ENCODE measurements at places on chromosomes 11 and 22. TPM values are rescaled to one million over a fixed set of nuclear protein-coding genes. Genes with fewer than 3 reads are reported as not detected.

Gene CTTN
- total RNA-seq, result 247 TPM

DNA sequence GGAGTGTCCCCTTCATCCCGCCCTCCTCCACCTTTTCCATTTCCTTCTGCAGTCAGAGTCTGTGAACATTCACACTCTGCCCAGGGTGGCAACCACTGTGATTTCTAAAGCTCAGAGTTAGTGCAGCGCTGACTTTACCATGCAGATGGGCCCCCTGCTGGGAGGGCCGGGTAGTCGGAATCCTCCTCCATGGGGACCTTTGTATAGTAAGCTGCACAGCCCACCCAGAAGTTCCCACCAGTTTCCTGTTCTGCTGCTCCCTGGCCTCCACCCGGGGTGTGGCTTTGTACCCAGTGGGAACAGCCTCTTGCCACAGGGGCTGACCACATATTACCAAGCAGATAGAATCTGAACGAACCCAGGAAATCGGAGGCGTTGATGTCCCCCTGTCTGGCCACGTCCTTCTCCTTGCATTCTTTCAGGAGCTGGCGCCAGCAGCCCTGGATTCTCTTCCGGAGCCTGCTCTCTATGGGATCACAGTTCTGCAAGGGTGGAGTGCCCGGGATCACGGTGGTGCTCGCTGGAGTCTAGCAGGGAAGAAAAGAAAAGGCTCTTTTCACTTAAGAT is 125.3 kb downstream of the MPPED1 start:
- DNase-seq, result peak; percentile 77

Gene C22orf31
- not detected for total RNA-seq

DNA sequence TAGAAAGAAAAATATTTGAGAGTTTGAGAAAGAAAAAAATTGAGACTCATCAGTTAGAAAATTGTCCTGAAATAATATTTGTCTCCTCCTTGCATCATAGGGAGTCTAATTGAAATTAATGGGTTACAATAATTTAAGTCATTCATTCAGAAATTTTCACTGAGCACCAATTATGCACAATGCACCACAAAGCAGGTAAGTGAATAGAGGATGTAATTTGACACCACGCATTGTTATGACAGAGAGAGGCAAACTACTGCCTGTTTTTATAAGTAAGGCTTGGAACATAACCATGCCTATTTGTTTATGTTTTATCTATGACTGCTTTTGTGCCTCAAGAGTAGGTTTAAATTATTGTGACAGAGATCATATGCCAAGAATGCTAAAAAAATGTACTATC is 537.9 kb upstream of the FAT3 start:
- no peak for DNase-seq

DNA sequence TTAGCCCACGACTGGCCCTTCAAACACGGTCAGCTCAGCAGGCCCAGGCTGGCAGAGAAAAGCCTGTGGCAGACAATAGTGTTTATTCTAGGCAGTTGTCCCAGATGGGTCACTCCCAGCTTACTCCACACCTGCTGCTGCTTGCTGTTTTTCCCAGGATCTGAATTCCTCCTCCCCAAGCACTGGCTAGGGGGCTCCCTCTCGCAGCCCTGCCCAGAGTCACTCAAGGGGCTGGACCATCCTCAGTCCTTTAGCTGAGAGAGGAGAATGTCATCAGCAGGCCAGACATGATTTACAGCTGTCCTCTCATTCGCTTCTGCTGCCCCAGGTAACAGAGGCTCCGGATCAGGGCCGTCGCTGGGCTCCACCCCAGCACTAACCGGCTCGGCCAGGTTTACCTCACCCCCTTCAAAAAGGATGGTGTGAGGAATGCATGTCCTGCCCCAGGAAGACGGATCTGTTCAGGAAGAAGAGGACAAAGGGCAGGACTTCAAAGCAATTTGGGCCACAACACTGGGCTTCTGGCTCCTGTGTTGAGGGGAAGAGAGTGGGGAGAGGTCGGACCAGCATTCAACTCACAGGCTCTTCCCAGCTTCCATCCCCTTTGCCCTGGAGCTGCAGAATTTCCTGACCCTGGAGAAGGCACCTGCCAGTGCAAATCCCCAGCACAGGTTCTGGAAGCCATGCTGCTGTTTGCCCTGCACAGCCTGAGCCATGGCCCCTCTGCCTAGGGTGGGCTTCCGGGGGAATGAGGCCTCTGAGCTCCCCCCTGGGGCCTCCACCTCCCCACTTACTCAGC is 59.7 kb upstream of the BARX2 start:
- DNase-seq, result no peak

GRCh38 chr22:39299829-39300178 is 19.6 kb downstream of the RPL3 start:
- no peak for DNase-seq

Gene CRYAB
- total RNA-seq, result 0.87 TPM

Gene ADORA2A
- total RNA-seq, result 10.9 TPM

GRCh38 chr22:19612866-19613572 is 88.8 kb upstream of the CLDN5 start:
- DNase-seq, result no peak

DNA sequence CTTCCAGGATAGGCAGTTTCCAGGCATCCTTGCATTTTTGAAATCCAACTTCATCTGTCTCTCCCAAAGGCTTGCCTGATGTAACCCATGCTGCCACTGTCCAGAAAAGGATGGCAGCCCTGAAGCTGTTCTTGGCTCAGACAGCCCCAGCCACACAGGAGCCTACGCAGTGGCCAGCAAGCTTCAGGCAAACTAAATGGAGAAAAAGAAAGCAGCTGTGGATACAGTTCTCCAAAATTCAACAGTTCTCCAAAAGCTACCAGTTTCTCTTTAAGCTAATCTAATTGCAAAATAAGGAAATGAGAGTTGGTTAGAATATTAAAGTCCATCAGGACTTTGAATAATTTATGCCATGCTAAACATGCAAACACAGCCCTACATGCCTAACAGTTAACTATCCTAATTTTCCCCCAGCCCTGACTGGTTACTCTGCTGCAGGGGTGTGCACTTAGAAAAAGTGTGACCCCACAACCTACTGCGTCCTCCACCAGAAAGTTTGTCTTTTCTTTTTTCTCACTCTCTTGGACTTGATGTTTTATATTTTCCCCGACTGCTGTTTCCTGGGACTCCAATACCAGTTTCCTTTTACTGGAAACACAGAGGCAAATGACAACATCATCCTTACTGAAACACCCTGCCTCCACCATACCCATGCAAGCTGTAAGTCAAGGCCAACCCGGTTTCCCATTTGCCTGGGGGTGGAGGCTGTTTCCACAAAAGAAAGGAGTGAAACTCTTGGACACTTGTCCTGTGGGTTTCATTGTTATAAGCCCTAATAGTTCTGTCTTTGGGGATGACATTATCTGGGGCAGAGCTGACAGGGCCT is 69.1 kb upstream of the OR5AN1 start:
- no peak for DNase-seq

GRCh38 chr11:17692931-17693330 is 26.4 kb upstream of the MYOD1 start:
- no peak for DNase-seq

Gene WNT7B
- not detected for total RNA-seq

DNA sequence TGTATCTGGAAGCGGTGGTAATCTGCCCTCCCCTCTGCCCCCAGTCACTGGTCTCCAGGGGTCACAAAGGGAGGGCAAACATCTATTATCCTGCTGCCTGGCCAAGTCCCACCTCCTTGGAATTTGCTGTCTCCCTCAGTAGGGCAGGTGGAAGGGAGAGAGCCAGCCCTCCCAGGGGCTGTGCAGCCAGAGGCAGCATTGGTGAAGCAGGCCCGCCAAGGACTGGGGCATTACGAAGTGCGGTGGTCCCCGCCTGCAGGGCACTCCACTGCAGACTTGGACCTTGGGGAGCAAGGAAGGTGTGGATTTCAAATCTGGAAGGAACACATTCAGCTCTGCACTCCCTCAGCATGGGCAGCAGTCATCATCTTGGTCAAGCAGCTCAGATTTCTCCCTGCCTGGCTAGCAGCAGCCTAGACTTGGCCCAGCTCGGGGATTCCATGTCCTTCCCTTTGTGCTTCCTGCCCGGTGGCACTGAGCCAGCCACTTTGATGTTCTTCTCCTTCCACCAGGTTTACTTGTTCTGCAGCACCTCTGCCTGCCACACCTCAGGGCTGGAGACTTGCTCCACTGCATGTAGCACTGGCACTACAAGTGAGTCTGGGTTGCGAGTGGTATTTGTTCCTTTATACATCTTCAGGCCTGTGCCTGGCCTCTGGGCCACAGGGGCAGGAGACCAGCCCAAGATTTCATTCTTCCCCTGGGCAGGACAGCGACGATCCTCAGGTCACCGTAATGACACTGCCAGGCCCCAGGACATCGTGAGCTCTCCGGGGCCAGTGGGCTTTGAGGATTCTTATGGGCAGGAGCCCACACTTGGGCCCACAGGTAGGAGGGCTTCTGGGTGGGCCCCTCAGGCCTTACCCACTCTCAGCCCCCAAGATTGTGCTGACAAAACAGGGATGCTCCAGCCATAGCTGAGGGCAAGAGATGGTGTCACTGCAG is 7.4 kb downstream of the ZP1 start:
- no peak for DNase-seq

DNA sequence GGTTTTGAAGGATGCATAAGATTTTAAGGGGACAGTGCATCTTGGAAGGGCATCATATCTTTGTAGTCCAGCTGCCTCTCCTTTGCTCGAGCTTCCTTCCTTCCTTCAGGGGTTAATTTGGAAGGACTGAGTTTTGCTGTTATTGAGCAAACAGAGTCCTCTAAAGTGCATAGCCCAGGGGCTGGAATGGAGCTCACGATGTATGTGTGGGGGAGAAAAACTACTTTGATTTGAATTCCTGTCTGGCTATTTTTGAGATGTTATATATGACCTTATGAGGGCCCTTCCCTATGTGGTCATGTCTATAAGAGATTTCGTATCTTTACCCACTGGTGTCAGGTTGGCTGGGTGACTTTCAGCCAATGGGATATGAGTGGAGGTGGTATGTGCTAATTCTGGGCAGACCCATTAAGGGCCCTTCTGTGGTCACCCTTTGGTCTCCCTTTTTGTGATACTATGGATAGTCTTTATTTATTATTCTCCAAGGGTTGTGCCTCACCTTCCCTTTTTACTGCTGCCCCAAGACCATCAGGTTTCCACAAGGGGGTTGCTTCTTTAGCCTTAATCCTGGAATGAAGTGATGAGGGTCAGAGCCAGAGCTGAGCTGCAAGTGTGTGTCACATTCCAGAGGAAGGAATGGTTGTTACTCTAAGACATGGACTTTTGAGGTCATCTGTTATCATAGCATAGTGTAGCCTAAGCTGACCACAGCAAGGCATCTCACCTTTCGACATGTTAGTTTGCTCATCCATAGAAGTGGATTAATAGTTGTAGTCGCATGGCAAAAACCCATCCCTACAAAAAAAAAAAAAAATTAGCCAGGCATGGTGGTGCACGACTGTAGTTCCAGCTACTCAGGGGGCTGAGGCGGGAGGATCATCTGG is 54.6 kb downstream of the LRRC74B start:
- no peak for DNase-seq

- no peak for DNase-seq
Observed at GRCh38 chr22:44938886-44939285, 70.9 kb downstream of the PHF21B start.

GRCh38 chr11:108117746-108118371 is 3.5 kb upstream of the ACAT1 start:
- DNase-seq, result peak; percentile 79

All from A673 (cell line).